ENCODE measurements at places on chromosomes 2 and 18.

DNA sequence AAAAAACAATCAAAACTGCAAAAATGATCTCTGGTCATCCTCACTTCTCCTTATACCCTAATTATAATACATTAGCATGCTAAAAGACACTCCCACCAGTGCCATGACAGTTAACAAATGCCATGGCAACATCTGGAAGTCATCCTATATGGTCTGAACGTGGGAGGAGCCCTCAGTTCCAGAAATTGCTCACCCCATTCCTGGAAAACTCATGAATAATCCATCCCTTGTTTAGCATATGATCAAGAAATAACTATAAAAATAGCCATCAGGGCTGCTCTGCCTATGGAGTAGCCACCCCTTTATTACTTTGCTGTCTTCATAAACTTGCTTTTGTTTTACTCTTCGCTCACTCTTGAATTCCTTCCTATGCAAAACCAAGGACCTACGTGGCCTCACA, 5.7 kb upstream of the C2orf80 start:
- no peak overlapping the region for H3K27ac ChIP-seq
- no peaks in the 10 kb centered on the region for H3K4me1 ChIP-seq
- H3K27me3 ChIP-seq = no peaks in the 10 kb centered on the region
- H3K36me3 ChIP-seq = no peaks in the 10 kb centered on the region
- no peak overlapping the region for H3K4me3 ChIP-seq

DNA sequence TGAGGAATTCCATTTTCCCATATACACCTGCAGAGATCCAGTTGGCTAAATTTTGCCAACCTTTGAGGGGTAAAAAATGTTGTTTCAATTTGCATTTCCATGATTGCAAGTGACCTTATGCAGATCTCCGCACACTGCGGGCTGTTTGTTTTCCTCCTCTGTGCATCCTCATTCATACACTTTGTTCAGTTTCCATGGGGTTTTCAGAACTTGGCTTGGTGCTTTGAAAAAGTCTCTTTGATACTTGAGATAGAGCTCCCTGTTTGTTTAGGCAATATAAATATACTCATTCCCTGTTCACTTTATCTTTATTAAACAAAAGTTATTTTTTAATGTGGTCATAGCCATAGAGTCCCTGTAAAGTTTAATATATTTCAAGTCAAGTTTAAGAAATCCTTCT, 353.1 kb downstream of the CMPK2 start:
- no peaks in the 10 kb centered on the region for H3K27me3 ChIP-seq
- no peaks in the 10 kb centered on the region for H3K36me3 ChIP-seq
- no peaks in the 10 kb centered on the region for H3K4me1 ChIP-seq
- no peak for DNase-seq

GRCh38 chr2:227780981-227781615, 32.5 kb upstream of the CCL20 start:
- H3K27ac ChIP-seq = no peak overlapping the region
- no peaks in the 10 kb centered on the region for H3K4me1 ChIP-seq

GRCh38 chr2:170917957-170918356, 11.1 kb upstream of the GORASP2 start:
- H3K4me3 ChIP-seq = no peak overlapping the region
- H3K27ac ChIP-seq = no peak overlapping the region
- H3K4me1 ChIP-seq = no peaks in the 10 kb centered on the region
- no peaks in the 10 kb centered on the region for H3K36me3 ChIP-seq

DNA sequence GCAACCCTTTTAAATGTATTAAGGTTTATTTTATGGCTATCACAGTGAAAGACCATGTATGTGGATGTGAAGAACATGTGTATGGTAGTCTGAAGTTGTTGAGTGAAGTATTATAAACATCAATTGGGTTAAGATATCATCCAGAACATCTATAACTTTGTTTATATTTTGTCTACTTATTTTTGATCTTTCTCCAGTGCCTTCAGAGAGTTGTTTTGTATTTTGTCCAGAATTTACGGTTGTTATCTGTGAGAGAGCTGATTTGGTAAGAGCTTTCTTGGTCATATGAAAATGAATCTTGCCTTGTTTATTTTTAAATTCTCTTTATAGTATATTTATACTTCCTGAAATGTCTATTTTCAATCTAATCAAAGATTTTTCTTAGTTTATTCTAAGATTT, 573.7 kb upstream of the POU3F3 start:
- no peaks in the 10 kb centered on the region for H3K36me3 ChIP-seq
- no peak for DNase-seq

DNA sequence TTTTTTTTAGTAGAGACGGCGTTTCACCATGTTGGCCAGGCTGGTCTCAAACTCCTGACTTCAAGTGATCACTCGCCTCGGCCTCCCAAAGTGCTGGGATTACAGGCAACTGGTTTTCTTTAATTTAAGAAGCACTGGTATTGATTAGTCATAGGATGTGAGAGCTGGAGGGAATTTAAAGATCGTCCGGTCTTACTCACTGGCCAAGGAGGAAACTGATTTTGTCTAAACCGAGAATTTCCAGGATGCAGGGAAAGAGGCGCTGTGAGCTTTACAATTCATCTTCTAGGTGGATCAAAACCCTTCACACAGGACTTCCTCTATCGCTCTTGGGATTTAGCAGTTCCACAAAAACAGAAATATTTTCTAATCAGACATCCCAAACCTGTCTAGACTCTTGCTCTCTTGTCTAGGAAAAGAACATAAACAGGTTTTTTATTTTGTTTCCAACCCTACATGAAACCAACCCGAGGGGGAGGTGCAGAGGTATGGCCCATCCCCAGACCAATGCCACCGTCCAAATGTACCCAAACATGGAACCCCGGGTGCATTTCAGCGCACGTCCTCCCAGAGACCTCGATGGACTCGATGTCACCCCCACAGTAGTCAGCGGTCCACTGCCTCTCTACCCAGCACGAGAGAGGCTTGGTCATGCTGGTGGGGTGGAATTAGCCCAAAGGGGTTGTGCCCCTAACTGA, 12.5 kb upstream of the TUBB6 start:
- no peak overlapping the region for H3K4me3 ChIP-seq
- no peaks in the 10 kb centered on the region for H3K36me3 ChIP-seq
- no peaks in the 10 kb centered on the region for H3K27me3 ChIP-seq

- DNase-seq = no peak
- peaks cover 25% of the 10 kb centered on the region for H3K4me1 ChIP-seq
- no peaks in the 10 kb centered on the region for H3K27me3 ChIP-seq
- no peak overlapping the region for H3K4me3 ChIP-seq
- no peak overlapping the region for H3K27ac ChIP-seq
Observed at GRCh38 chr2:20443276-20443920, 3.5 kb upstream of the RHOB start.

- DNase-seq = peak; percentile 93
- H3K4me1 ChIP-seq = no peaks in the 10 kb centered on the region
- H3K4me3 ChIP-seq = no peak overlapping the region
- no peaks in the 10 kb centered on the region for H3K36me3 ChIP-seq
Observed at GRCh38 chr2:224309176-224309575, 92.7 kb downstream of the FAM124B start.

DNA sequence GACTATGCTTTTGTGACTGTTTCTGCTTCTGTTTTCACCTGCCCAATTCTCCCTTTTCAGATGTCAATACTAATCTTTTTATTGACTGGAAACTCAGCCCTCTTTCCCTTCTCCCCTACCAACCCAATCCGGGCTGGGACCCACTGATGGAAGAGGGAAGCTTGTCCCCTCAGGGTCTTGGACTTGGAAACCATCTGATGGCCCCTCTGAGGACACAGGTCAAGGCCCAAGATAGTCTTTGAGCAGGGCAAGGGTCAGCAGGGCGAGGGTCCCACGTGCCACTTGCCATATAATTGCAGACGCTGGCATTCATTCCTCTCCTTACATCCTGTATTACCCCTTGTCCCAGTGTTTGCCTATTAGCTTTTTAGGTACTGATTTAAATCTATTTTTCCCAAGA, 678.2 kb upstream of the FANCL start:
- no peaks in the 10 kb centered on the region for H3K27me3 ChIP-seq
- no peak for DNase-seq
- peaks cover 30% of the 10 kb centered on the region for H3K4me1 ChIP-seq
- no peak overlapping the region for H3K4me3 ChIP-seq

DNA sequence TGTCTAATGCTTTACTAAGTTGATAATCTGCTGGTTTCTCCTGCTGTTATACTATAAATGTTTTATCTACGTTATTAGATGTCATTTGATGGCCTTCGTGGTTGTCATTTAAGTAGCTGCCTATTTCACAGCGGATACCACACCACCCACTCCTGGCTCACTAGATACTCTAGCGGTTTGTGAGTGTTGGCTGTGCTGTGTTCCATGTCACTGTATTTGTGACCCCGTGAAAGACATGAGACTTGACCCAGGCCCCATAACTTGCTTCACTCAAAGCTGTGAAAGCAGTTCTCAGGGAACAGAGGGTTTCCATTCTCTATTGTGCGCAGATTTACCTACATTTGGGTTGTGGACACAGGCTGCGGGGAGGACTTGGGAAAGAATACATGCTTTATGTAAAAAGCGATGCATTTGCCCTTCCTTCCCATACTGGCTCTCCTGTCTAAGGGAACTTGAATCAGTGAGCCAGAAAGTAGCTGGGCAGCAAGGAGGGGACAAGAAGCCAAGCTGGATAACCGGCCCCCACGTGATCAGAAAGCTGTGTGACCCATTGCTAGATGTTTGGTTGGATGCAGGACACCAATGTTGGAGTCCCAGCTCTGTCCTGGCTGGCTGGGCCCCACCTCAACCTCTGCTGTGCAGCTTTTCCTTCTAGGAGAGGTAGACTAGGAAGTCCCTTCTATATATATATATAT, 52.2 kb downstream of the PLB1 start:
- no peak for DNase-seq
- no peaks in the 10 kb centered on the region for H3K27me3 ChIP-seq
- H3K4me3 ChIP-seq = no peak overlapping the region
- H3K4me1 ChIP-seq = peaks cover 14% of the 10 kb centered on the region
- H3K36me3 ChIP-seq = no peaks in the 10 kb centered on the region

- no peak overlapping the region for H3K27ac ChIP-seq
- no peaks in the 10 kb centered on the region for H3K36me3 ChIP-seq
- no peaks in the 10 kb centered on the region for H3K27me3 ChIP-seq
- DNase-seq = peak; percentile 26
- H3K4me1 ChIP-seq = peaks cover 10% of the 10 kb centered on the region
Observed at GRCh38 chr2:109510136-109511028, 103.4 kb downstream of the SEPTIN10 start.

DNA sequence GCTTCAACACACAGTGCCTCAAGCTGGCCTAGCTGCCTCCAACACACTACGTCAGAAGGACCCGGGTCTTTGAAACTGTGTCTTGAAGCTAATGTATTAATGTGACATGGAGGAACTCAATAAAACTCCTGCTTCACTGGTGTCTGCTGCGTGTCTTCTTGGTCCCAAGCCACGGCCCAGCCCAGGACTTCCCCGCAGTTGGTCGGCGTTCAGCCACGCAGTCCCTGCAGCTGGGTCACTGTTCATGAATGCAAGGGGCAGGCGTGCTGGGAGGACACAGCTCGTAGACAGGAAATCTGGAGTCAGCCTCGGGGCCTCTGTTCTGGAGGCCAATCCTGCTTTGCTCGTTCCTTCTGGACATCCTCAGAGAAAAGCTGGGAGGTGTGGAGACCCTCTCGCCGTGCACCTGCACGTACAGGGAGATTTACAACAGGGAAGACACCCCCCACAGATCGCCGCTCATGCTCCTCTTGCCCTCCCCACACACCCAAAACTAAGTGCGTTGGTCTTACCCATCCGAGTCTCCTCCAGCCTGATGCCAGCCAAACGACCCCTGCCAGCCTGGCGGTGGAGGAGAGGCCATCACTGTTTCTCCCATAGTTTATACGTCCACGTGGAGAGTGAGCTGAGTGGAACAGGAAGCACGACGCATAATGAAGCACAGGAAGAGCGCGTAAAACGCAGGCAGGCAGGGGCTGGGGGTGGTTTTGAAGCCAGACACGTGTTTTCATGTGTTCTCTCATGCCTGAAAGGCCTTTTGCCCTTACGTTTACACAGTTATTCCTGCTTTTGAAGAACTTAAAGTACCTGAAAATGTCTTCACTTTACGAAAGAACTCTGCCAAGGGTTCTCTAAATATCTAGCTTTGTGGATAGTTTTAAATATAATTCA, 39.7 kb downstream of the ADI1 start:
- H3K27ac ChIP-seq = no peak overlapping the region
- no peak overlapping the region for H3K4me3 ChIP-seq
- H3K27me3 ChIP-seq = no peaks in the 10 kb centered on the region
- DNase-seq = no peak

DNA sequence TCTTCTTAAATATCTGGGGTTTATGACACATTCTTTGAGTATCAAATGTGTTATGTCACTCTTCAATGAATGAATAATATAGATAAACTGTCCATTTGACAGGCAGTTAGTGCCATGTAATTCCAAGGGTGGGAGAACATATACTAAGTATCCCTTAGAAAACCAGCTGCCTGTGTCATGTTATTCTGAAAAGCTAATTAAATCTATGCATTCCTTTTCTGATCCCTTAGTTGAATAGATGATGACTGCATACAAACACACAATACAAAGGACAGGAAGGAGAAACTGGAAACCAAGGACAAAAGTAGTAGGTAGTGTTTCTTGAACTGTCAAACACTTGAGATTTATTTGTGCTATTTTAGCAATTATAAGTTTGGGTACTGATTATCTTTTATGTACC, 8.3 kb downstream of the ARHGAP28 start:
- H3K4me3 ChIP-seq = no peak overlapping the region
- no peaks in the 10 kb centered on the region for H3K27me3 ChIP-seq
- no peak for DNase-seq
- H3K36me3 ChIP-seq = no peaks in the 10 kb centered on the region
- peaks cover 22% of the 10 kb centered on the region for H3K4me1 ChIP-seq

Measured in astrocyte (in vitro differentiated cells and primary cell).